ENCODE measurements at places on chromosomes 7 and 10.

GRCh38 chr7:154777023-154777422 is 225.9 kb downstream of the PAXIP1 start:
- DNase-seq: no peak

- DNase-seq: peak; percentile 63
Observed at GRCh38 chr7:38863601-38864291, 45.2 kb downstream of the VPS41 start.

- DNase-seq: no peak
Observed at GRCh38 chr10:85228726-85229125, 900.3 kb downstream of the CCSER2 start.

- DNase-seq: no peak
Observed at GRCh38 chr10:49609283-49610113, 612 bp upstream of the SLC18A3 start.

DNA sequence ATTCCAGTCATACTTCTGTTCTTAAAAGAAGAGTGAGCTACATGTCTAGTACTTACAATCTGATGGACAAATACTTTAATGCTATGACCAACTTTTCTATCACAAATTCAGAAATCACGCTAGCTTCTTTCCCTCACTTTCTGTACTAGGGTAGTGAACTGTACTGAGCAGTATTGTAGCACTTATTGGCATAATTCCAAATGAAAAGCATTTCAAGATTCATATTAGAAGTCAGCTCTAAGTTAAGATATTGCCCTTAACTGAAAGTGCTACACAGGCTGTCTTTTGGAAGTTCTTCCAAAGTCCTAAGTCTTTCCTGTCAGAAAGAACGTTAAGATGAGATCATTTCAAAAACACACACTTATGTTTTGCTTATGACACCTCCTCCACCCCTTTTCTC is 13.4 kb downstream of the P4HA1 start:
- no peak for DNase-seq

GRCh38 chr10:63767138-63767801 is 246.1 kb downstream of the REEP3 start:
- DNase-seq: no peak

- DNase-seq: no peak
Observed at GRCh38 chr10:4107285-4107851, 322.4 kb upstream of the KLF6 start.

DNA sequence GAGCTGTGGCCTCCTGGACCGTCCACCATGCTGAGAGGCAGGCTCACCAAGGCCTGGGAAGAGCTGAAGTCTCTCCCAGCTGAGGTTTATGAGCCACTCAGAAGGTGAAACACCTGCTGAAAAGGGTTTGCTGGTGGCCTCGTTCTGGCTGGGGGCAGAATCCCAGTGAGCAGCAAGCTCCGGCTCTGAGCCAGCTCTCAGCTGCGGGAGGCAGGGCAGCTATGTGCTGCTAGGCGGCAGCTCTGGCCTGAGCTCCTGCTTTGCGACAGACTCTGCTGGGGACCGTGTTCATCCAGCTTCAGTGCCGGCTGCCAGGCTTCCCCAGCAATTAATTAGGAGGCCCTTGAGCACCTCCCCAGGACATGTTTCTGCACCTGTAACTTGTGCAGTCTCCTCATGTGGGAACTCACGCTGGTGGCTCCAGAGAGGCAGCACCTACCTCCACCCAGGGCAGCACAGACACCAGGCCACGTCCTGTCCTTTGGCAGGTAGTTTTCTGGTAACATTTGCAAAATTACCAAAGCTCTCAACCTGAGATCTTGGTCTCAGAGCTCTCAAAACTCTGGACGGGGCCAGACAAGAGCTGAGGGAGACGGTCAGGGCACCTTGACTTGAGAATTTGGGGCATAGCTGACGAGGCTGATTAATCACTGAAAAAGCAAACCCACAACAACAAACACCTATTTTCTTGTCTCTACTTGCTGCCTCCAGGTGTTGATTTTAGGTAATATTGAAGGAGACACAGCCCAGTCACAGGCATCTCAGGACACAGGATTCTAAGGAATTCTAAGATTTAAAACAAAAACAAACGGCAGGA is 185.0 kb downstream of the TCERG1L start:
- no peak for DNase-seq

- no peak for DNase-seq
Observed at GRCh38 chr7:71414490-71414889, 282.5 kb downstream of the GALNT17 start.

- no peak for DNase-seq
Observed at GRCh38 chr10:72692994-72693781, 1.2 kb downstream of the MCU start.

DNA sequence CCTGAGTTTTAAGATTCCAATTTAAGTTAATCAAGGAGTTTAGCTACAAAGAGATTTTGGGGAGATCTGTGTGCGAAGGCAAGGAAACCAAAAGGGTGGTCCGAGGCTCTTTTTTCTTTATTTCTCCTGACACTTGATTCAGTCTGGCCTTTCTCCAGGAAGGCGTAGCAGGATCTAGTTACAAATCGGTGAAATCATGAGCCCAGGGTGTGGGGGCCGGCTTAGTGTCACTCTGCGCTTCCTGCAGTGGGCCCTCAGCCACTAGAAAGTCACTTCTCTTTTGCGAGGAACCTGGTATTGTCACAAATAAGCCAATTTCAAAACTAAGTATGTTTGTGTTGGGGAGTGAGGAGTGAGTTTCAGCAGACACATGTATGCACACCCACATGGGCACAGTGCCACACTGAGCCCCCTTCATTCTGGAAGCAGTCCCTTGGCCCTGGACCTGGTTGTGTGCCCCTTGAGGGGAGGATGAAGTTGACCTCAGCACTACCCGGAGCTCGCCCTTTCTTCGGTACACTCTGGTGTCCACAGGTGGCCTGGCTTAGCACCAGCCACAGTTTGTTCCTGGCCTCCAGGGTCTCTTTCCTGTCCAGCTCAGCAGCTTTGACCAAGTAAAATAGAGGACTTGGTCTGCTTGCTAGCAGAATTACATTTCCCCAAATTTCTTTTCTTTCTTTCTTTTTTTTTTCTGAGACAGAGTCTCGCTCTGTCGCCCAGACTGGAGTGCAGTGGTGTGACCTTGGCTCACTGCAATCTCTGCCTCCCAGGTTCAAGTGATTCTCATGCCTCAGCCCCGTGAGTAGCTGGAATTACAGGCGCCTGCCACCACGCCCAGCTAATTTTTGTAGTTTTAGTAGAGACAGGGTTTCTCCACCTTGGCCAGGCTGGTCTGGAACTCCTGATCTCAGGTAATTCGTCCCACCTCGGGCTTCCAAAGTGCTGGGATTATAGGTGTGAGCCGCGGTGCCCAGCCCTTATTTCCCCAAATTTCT is 84.0 kb upstream of the BTBD16 start:
- no peak for DNase-seq

GRCh38 chr7:40331915-40332314 is 197.1 kb downstream of the SUGCT start:
- no peak for DNase-seq

DNA sequence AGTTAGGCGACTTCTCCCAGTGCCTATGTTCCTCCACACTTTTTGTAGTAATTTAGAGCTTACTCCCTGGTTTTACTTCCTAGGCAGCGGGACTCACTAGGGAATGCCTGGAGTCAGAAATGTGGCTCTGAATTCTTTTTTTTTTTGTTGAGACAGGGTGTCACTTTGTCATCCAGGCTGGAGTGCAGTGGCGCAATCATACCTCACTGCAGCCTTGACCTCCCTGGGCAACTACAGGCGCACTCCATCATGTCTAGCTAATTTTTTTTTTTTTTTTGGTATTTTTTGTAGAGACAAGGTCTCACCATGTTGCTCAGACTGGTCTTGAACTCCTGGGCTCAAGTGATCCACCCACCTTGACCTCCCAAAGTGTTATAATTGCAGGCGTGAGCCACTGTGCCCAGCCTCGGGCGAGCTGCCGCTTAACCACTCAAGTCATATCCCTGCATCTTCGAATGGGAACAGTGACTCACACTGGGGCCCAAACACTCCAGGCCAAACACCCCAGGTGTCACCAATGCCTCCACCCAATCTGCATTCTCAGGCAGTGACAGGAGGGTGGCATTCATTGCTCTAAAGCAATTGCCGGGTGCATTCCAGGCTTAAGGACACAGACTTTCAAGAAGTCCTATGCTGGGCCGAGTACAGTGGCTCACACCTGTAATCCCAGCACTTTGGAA is 19.6 kb downstream of the RGS10 start:
- no peak for DNase-seq

DNA sequence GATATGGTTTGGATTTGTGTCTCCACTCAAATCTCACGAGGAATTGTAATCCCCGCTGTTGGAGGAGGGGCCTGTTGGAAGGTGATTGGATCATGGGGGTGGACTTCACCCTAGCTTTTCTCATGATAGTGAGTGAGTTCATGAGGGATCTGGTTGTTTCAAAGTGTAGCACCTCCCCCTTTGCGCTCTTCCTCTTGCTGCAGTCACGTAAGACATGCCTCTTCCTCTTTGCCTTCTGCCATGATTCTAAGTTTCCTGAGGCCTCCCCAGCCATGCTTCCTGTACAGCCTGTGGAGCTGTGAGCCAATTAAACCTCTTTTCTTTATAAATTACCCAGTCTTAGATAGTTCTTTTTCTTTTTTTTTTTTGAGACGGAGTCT is 17.1 kb downstream of the CDNF start:
- DNase-seq: no peak

- DNase-seq: no peak
Observed at GRCh38 chr10:4647109-4647785, 178.8 kb upstream of the AKR1E2 start.

GRCh38 chr7:3301831-3302618 is 973 bp downstream of the SDK1 start:
- peak; percentile 28 for DNase-seq

DNA sequence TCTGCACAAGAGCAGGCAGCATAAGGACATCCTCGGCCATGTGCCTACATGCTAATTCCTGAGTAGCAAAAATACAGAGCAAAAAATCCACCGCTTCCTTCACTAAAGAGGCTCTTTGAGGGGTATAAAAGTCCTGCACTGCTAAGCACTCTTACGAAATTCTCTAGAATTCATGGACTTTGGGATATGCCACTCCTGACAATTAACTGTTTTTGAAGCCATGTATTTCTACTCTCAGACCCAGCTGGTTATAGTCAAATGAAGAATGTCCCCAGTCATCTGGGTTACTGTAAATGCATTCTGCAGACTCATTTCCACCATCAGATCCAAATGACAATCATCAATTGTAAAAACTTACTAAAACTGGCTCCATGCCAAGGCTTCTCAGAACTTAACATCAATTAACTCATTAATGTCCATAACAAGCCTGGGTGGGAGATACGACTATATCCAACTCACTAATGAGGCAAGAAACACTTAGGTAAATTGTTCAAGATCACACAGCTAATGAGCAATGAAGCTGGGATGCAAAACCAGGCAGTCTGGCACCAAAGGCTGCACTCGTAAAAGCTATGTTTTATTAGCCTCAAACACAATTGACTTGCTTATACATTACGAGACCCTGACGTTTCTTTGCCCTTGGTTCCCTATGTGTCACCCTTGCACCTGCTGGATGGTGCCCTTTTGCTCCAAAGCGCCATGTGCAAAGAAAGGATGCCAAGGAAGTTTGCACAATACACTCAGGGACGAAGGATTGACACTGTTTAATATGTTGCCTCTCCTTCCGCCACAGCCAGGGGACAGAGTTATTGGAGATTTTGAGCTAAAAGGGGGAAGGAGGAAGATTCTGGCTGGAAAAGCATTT is 250.4 kb downstream of the ELMO1 start:
- no peak for DNase-seq

GRCh38 chr10:70982443-70982842 is 94.1 kb upstream of the PCBD1 start:
- DNase-seq: no peak

DNA sequence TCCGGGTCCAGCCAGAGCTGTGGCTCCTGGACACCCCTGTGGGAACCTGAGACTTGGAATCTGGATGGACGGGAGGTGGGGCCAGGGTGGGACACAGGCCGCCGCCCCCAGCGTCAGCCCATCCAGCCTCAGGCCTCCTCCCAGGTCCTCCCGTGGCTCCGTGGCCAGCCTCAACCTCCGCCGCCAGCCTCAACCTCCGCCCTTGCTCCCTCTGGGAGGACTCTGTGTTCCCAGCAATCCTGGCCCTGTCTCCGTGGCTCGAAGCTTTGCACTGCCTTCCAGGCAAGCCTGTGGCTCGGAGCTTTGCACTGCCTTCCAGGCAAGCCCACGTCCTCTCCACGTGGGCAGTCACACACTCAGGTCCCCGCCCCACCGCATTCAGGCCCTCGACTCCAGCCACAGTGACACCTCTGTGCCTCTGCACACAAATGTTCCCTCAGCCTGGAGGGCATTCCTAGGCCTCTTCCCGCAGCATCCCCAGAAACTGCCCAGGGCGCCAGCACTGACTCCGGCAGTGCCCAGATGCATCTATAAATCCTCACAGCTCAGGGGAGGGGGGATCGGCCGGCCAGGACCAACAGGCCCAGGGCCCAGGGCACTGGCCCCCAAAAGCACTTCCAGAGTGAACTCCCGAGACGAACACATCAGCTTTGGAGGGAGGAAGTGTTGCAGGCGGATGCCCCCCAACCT is 44.7 kb upstream of the PDGFA start:
- no peak for DNase-seq
